ENCODE measurements at places on chromosomes 6 and 20. TPM values are rescaled to one million over a fixed set of nuclear protein-coding genes. Genes with fewer than 3 reads are reported as not detected.

POPDC3 gene
- total RNA-seq: 1.7 TPM

PI16 gene
- not detected for total RNA-seq

CARMIL1 gene
- 8.8 TPM for total RNA-seq

ADGRB3 gene
- not detected for total RNA-seq

CDH26 gene
- total RNA-seq: not detected

LHFPL5 gene
- total RNA-seq: not detected

RWDD2A gene
- total RNA-seq: 4.5 TPM

PTGIS gene
- 6.2 TPM for total RNA-seq

MLN gene
- total RNA-seq: not detected

TENT5A gene
- 2.4 TPM for total RNA-seq

ZSCAN23 gene
- total RNA-seq: 1.7 TPM

ZSCAN9 gene
- total RNA-seq: 18.0 TPM

ZSCAN31 gene
- 23.0 TPM for total RNA-seq

RNF39 gene
- not detected for total RNA-seq

GHRH gene
- not detected for total RNA-seq

GRCh38 chr20:62900692-62901584, 25.4 kb downstream of the DIDO1 start:
- DNase-seq: peak; percentile 19

GRCh38 chr6:84912472-84913322, 148.3 kb upstream of the TBX18 start:
- DNase-seq: no peak

GRCh38 chr6:63487103-63487813, 85.0 kb upstream of the LOC128125822 start:
- no peak for DNase-seq

GRCh38 chr6:47047097-47047478, 5.0 kb upstream of the ADGRF1 start:
- DNase-seq: no peak

- peak; percentile 74 for DNase-seq
Observed at GRCh38 chr20:33490023-33490933, at the start of gene CBFA2T2. TSS of gene CBFA2T2 (plus strand) at chr20:33490096. CDS start at chr20:33490268, 172 bp downstream.

DNA sequence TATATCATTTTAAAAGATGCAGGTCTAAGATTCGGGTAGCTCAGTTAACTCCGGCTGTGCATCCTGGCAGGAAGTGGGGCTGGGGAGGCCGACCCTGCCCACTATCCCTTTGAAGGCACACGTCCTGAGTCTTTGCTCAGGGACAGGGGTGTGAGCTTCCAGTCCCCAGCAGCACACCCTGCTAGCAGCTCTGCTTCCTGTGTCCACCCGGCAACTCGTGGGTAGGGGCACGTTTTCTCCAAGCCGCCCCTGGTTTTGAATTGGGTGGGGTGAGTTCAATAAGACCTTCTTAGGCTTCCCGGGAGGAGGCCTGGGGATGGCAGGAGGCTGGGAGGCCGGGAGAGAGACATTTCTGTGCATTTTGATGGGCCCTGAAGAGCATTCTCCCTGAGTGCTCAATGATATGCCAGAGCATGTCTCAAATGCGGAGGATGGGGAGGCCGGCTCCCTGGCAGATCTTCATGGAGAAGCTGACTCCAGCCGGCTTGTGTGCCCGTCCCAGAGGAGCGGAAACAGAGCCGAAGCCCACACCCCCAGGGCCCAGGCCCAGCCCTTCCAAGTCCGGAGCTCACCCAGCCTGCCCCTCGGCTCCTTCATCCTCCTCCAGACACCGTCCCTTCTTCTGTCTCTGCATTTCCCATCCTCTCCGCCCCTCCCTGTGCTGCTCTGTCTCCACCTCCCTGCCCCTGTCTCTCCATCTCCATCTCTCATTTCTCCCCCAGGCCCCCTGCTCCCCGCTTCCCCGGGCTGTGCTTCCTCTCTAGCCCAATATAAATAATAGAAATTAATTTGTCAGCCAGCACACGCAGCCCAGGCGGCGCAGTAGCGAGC, 36.3 kb upstream of the ZFAND3 start:
- DNase-seq: no peak

GRCh38 chr6:129812145-129812777, 48.9 kb downstream of the TMEM244 start:
- no peak for DNase-seq

DNA sequence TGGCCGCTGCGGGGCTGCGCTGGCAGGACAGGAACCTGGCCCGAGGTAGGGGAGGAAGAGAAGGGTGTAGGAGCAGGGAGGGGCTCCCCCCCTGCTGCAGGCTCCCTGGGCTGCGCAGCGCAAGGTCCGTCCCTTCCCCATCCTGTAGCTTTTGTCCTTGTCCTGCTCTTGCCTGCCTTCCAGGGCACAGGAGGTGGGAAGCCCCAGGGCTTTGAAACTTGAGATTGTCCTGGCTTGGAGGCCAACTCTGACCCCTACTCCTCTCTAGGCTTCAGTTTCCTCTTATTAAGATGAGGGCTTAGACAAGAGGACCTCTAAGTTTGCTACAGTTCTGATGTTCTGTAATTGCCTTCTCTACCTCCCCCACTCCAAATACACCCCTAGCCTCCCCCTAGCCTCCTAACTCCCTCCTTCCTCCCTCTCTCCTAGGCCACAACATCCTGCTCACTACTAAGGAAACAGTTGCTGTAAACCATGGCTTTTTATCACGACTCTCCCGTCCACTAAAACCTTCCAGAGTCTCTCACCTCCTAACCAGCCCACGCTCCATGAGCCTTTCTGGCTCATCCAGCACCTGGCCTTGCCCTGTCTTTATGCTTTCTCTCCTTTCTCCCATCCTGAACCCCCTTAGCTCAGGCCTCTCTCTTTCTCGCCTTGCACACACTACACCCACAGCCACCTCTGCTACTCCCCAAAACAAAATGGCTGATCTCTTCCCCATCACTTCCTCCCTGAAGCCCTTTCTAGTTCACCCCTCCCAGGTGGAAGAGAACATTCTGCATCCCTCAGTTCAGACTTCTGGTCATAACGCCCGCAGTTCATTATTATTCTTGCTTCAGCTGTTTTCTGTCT, 10.2 kb downstream of the UNC5CL start:
- no peak for DNase-seq

DNA sequence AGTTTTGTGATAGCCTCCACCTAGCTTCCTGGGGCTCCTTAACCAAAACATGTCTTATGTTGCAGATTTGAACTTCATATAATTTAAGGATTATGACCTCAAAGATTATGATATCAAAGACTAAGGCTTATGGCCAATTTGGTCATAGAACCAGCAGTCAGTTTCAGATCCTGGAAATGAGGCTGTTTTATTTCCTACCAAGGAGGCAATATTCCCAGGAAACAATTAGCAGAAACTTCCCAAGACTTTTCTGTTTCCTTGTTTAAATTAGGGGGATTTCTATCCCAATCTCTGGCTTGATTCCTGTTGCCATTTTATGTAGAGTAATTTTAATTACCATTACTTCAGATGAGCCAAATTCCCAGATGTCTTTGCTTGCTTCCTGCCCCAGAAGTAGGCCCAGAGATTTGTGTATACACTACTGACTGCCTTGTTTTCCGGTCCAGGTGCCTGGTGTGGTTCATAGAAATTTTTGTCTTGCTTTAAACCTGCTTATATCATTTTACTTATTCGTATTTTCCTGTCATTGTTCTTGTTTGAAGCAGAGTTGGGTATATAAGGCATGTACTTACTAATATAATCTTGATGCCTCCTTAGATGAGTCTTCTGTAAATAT, 119.2 kb upstream of the TMEM170B start:
- DNase-seq: peak; percentile 66

DNA sequence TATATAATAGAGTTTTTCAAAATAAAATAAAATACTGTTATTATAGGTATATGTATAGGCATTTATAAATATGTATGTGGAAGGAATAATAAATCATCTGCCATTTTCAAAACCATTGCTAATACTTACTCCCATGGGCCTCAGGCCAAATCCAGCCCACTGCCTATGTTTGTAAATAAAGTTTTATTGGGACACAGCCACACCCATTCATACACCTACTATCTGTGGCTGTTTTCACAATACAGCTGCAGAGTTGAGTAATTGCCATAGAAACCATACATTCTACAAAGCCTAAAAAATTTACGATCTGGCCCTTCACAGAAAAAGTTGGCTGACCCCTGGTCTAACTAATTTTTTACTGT, 9.5 kb downstream of the ALDH5A1 start:
- no peak for DNase-seq

DNA sequence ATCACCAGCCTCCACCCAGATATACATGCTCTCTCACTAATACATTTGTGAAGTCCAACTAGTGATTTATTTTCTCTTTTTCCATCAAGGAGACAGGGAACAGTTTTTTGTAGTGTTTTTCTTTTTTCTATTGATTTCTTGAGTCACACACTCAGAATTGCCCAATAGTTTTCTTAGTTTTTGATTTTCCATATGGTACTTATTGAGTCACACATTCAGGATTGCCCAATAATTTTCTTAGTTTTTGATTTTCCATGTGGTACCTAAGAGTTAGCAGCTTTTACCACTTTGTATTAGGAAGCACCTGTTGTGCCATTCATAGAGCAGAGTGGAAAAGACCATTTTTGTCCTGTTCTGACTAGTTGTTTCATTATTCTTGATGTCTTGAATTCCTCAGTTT, 1268.8 kb downstream of the EPHA7 start:
- DNase-seq: no peak

DNA sequence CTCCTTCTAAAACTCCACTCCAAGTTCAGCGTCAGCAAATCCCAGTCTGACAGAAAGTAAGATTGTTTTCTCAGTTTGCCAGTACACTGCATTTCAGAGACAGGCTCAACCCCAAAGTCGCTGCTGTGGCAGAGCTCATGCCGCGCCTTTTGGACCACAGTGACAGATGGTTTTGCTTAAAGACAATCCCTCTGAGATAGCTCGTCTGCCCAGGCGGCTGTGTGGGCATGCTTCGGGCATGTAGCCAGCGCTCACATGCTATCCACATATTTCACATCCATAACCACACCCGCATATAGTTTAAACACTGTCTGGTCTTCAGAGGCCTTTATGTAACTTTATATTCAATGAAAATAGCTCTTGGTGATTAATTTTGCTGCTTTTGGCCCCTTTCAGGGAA, 14.7 kb upstream of the PXDC1 start:
- DNase-seq: no peak

GRCh38 chr6:63690221-63690620, 54.6 kb downstream of the PHF3 start:
- DNase-seq: peak; percentile 3

DNA sequence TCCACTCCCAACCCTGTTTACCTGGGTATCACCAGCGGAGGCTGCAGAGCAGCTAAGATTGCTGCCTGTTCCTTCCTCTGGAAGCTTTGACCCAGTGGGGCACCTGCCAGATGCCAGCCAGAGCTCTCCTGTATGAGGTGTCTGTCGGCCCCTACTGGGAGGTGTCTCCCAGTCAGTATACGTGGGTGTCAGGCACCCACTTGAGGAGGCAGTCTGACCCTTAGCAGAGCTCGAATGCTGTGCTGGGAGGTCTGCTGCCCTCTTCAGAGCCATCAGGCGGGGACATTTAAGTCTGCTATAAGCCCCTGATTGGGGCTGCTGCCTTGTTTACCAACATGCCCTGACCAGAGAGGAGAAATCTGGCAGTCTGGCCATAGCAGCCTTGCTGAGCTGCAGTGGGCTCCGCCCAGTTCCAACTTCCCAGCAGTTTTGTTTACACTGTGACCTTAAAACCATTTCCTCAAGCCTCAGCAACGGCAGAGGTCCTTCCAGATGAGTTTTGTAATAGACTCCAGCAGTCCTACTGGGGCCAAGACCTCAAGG, 2.8 kb downstream of the RAET1E start:
- peak; percentile 34 for DNase-seq

DNA sequence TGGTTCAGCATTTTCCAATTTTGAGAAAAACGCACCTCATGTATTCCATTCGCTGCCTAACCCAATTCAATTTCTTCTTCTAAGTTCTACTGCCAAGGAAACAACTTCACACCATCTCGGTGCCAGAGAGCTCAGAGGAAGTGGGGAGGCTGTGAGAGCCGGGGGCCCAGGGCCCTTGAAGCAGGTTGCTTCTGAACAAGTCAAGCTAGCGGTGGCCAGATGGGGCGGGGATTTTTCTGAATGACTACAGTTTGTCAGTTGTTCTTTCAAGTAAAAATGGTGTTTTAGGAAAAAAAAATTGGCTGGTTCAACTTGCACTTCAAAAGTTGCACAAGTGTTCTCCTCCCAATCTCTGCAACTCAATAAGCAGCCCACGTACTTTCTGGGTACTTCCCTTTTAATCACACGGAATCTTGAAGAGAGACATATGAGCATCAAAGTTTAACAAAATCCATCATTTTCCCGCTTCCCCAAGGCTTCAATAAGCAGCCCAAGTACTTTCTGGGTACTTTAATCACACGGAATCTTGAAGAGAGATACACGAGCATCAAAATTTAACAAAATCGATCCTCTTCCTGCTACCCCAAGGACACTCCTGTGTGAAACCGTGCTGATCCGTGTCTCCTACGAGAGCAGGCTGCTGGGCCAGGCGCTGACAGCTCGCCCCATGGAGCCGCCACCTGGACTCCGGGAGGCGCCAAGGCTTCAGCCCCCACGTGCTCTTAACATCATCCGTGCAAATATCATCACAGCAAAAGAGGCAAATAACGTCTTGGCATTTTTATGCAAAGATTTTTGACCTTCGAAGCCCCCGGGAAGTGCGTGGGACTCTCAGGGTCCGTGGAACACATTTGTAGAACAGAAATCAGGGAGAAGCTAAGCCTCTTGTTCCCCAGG, 186.7 kb upstream of the PDE10A start:
- no peak for DNase-seq

GRCh38 chr6:122778985-122779661, 393 bp upstream of the FABP7 start:
- DNase-seq: no peak

- DNase-seq: peak; percentile 73
Observed at GRCh38 chr6:96939007-96939805, 14.7 kb downstream of the KLHL32 start.

DNA sequence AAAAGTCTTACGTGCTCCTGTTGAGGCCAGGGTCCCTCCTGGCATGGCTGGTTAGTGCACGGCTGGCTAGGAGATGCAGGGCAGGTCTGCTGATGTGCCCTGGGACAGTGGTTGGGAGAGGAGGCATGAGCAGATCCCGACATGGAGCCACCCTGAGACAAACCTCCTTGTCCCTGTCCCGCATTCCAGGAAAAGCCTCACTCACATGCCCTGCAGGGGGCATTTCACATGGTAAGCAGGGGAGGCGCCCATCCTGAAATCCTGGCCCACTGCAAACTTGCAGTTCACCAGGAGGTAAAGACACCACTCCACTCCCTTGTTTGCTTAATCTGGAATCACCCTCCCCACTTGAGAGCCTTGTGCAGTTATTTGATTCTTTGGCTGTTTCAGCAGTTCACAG, 116.7 kb upstream of the SLC24A3 start:
- no peak for DNase-seq

DNA sequence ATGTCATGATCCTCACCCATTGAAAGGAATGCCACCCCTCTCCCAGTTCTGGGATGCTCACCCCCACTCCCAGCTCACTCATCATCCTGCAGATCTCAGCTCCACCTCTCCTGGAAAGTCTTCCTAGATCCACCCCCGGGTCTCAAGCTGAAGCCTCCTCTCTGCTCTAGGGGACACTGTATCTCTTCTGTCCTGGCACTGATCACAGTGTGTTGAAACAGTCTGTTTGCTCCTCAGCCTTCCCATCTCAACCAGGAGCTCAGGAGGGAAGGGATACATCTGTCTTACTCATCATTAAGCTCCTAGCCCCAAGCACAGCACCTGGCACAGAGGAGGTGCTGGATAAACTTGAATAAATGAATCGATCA, 80.1 kb downstream of the MRPL14 start:
- DNase-seq: no peak

- peak; percentile 47 for DNase-seq
Observed at GRCh38 chr6:89281779-89282246, 33.3 kb downstream of the GABRR2 start.

- no peak for DNase-seq
Observed at GRCh38 chr6:34568341-34569201, 12.4 kb upstream of the SPDEF start.
